NCI-H460 (cell line): ENCODE measurements at places on chromosomes 2 and 18.

DNA sequence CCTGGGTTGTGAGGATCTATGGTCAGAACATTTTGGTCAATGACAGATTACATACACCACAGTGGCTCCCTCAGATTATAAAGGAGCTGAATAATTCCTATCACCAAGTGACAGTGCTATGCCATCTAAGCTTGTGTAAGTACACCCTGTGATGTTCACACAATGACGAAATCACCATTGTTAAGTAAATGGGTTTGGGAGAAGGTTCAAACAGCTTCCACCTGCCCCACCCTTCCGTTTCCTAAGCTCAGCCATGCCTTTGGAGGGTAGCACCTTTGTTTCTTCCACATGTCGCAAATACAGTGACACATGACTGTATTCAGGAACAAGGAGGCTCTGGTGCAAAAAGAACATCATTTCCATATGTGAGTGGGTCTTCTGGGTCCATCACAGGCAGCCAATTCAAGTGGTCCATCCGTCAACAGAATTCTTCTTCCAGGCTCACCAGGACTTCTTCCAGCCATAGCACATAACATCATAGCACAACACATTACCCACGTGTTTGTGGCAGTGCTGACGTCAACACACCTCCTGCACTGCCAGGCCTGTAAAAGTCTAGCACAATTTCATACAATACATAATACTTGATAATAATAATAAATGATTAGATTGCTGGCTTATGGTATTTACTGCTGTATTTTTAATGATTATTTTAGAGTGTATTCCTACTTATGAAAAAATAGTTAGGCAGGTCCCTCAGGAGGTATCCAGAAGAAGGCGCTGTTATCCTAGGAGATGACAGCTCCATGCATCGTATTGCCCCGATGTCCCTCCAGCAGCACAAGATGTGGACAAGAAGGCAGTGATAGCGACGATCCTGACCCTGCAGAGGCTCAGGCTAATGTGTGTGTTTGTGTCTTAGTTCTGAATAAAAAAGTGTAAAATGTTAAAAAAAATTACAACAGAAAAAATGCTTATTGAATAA lies 264.8 kb downstream of the ANAPC1 start:
- no peak for DNase-seq

DNA sequence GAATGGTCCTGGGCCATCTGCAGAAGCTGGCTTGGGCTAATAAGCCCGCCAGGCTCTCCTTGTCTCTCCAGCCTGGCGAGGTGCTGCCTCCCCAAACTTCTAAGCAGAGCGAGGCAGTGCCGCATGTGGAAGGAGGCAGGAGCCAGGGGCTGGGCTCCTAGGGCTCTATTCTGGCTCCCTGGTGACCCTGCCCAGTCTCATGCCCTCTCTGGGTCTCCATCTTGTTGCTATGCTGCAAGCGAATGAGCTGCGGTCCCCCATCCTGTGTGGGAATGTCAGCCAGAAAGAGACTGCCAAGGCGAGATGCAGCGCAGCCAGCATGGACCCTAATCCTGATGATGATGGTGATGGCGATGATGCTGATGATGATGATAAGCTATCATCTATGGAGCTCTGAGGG lies 48.7 kb downstream of the TNS1 start:
- no peak for DNase-seq

DNA sequence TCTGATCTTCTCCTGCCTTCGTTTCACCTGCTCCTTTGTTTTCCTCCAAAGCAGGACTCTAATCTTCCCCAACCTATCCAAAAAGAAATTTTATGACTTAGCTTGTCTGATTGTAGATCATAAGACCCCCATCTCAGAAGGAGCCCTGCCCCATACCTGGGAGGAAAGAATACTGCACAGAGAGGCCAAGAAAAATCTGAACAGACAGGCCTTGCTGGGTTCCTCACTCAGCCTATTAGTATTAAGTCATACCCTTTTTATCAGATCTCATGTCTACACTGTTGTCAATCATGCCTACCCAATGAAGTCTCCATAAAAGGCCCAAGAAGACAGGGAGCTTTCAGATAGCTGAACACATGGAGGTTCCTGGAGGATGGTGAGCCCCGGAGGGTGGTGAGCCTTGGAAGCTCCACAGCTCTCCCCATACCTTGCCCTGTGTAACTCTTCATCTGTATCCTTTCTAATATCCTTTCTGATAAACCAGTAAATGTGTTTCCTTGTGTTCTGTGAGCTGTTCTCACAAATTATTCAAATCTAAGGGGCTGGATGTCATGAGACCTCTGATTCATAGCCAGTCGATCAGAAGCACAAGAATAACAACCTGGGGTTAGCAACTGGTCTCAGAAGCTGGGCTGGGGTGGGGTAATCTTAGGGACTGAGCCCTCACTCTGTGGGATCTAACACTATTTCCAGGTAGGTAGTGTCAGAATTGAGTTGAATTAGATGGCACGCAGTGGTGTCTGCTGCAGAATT lies 108.8 kb downstream of the SPOPL start:
- no peak for DNase-seq

- DNase-seq: no peak
Measured at GRCh38 chr2:168356477-168356835, 99.6 kb upstream of the CERS6 start.

GRCh38 chr2:178266445-178266844 lies 72.1 kb downstream of the OSBPL6 start:
- no peak for DNase-seq

GRCh38 chr2:144495227-144496091 lies 24.5 kb downstream of the ZEB2 start:
- DNase-seq: no peak

- DNase-seq: no peak
Measured at GRCh38 chr2:203675086-203675485, 31.4 kb upstream of the CD28 start.

DNA sequence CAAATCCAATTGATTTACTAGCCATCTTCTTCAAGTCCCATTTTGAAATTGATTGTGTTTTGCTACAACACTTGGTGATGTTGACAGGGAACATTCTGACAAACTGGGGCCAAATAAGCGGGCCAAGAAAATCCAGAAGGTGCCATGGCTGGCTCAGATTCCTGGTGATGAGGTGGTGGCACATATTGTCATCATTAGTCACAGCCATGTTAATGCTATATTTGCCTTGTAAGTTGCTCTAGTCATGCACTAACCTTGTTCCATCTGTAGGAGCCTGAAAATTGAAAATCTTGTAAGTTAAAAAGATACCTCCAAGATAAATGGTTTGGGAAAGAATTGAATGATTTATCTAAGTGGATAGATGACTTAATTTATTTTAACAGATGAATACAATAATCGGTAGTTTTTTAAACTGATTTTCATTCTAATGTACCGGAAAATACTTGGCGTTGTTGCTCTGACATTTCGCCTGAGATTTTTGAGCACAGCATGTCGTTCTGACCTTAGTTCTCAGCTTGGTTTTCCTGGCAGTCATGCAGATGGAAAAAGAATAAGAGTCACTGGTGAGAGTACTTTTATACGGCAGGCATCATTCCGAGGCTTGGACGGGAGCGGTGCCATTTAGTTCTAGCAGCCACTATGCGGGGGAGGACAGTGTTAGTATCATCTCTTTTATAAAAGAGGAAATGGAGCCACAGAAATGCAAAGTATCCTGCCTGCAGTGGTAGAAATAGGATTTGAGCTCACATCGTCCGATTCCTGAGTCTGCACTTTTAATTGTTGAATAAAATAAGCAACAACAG lies 133.9 kb downstream of the ZNF532 start:
- DNase-seq: no peak
